ENCODE measurements at places on chromosomes 12 and 14.

- no peak for DNase-seq
These were observed 73.8 kb upstream of the ANKS1B start for GRCh38 chr12:100058482-100059029.

DNA sequence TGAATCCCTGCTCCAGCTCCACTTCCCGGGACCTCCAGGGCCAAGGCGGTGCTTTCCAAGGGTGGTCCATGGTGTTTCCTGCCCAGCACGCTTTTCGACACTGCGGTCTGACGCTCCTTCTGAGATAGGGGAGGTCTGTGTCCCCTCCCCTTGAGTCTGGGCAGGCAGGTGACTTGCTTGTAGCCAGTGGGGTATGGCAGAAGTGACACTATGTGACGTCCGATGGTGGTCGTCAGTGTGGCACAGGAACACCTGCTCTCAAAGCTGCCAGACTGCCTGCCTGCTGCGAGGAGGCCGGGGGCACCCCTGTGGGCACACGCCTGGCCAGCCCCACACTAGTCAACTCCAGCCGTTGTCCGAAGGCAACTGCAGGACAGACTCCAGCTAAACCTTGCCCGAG is 16.0 kb upstream of the TRAF3 start:
- no peak for DNase-seq

GRCh38 chr14:23062002-23062401 is 4.7 kb upstream of the CDH24 start:
- no peak for DNase-seq

DNA sequence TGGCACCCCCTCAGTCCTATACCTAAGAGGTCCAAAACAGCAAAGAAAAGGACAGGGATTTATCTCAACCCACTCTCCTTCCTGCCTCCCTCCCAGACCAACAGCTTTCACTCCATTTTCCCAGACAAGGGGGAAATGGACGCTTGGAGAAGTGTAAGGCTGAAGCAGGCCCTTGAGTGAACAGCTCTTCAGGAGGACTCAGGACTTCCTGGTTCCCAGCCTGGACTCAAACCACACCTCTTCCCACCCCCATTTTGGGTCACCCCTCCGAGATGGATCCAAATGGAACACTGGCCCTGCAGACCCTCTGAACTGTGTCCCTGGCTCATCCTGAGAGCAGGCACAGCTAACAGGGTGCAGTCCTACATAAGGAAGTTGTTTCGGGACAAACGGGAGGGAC is 2.7 kb downstream of the KMT2D start:
- DNase-seq: no peak

- DNase-seq: no peak
These were observed 46.5 kb upstream of the TSPAN11 start for GRCh38 chr12:30880061-30880460.

- DNase-seq: no peak
These were observed 35.7 kb downstream of the RAD9B start for GRCh38 chr12:110537605-110538409.

GRCh38 chr14:75041613-75042012 is 9.7 kb downstream of the MLH3 start:
- DNase-seq: no peak

GRCh38 chr12:89756194-89756584 is 47.6 kb upstream of the ATP2B1 start:
- DNase-seq: no peak

GRCh38 chr12:66017736-66018135 is 112.8 kb downstream of the LLPH start:
- DNase-seq: no peak

- DNase-seq: no peak
These were observed 30.5 kb upstream of the DDHD1 start for GRCh38 chr14:53183611-53184010.

DNA sequence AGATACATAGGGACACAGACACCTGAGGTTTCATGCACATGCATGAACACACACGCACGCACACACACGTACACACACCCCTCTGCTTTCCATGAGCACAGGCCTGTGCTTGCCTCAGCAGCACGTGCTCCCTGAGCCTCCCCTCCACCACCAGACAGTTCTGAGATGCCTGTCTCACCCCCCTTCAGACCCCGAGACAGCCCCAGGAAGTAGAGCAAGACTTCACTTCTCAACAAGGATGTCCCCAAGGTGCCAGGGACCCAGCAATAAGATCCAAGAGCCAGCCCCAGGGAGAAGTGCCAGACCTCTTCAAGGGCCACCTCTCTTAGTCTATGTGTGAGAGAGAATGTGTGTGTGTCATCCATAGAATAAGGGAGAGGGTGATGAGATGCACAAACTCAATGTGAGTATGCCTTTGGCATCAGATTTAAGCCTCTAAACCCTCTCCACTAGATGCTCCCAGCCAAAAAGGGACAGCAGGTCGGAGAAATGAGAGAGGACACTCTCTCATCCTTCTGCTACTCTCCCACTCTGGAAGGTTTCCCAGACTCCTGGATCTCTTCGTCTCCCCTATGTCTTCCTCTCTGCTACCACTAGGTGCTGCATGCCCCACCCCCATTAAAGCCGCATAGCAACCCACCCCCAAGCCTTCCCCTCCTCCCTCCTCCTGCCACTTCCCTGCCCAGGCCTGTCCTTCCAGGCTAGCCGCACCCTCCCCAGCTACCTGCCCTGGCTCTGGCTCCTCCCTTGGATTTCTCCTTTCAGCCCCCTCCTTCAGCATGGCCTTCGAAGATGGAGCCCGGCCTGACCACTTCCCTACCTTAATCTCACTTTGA is 7.7 kb downstream of the RARG start:
- DNase-seq: peak; percentile 8

DNA sequence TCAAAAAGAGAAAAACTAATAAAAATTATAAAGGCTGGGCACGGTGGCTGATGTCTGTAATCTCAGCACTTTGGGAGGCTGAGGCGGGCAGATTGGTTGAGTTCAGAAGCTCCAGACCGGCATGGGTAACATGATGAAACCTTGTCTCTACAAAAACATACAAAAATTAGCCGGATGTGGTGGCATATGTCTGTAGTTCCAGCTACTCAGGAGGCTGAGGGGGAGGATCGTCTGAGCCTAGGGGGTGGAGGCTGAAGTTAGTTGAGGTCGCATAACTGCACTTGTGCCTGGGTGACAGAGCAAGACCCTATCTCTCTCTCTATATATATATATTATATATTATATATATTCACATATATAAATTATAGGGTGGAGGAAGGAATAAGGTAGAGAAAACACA is 32.5 kb upstream of the ANO2 start:
- no peak for DNase-seq

- no peak for DNase-seq
These were observed 18.1 kb downstream of the RAB21 start for GRCh38 chr12:71772735-71773134.

DNA sequence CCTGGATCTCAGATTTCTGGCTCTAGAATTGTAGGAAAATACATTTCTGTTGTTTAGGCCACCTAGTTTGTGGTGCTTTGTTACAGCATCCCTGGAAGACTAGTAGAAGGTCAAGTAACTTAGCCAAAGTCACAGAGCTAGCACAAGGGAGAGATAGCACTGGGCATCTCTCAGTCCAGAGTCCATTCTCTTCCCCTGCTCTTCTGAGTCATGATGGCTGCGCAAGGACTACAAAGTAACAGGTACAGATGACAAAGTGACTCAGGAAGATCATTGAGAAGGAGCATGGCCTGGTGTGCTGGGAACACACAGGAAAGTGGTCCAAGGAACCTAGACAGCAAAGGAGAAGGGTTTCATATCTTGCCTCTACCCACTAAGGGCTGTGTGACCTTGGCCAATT is 19.3 kb downstream of the SLC17A8 start:
- no peak for DNase-seq

DNA sequence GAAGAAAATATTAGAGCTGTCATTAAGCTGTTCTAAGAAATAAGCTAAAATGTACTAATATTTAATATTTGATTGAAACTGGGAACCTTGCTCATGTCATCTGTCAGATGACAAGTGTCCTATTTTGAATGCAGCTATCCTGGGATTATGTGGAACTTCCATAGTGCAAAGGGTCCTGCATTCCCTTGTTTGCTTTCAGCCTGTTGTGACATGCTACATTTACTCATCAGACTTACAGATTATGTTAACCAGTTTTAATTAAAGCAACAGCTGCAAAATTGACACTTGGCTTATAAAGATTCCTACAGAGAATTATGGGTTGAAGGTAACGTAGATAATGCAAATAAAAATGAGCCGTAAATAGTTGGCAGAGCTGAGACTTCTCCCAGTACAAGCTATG is 458.4 kb upstream of the RGS6 start:
- no peak for DNase-seq

DNA sequence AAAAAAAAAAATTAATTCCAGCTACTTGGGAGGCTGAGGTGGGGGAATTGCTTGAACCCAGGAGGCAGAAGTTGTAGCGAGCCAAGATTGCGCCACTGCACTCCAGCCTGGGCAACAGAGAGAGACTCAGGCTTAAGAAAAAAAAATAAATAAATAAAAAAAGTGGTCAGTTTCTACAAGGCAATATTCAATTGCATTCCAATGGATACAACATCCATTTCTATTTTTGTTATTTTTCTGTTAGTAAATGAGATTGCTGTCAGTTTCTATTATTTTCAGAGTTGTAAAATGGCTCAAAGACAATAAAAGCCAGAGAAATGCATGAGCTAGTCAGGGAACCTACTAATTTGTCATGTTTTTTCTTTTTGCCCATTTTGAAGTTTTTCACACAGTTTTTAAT is 119.2 kb downstream of the PDE3A start:
- no peak for DNase-seq

GRCh38 chr14:103056322-103057027 is 874 bp downstream of the CDC42BPB start:
- no peak for DNase-seq

GRCh38 chr14:63692310-63693020 is 35.4 kb downstream of the SGPP1 start:
- no peak for DNase-seq

DNA sequence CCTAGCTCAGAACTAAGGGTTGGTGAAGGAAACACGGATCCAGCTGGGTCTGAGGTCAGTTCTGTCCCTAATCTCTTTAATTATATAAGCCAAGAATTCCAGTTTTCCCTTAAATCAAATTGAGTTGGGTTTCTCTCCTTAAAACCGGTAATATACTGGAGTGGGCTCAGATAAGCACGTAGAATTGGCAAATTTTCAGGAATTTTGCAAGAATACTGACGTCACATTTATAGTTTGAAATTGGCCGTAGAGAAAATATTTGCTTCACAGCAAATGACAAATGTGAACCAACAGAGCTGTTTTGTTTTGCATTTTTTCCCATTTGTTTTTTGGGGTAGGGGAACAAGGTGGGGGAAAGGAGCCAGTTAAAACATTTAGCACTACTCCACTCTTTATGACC is 17.4 kb downstream of the C12orf50 start:
- DNase-seq: no peak

DNA sequence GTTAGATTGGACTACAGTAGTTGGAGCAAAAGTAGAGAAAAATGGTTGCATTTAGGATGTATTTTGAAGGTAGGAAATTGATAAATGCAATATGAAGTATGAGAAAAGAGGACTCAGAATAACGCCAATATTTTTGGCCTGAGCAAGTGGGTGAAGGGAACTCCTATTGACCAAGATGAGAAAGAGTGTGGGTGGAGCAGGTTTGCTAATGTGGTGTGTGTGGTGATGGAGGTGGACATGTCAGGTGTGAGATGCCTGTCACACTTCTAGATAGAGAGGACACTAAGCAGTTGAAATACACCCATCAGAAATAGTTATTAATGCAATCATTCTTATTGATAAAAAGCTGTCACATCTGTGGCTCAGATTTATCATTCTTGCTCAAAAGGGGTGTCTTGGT is 7.3 kb downstream of the GUCY2C start:
- DNase-seq: no peak

GRCh38 chr12:83224012-83224411 is 537.3 kb downstream of the TMTC2 start:
- no peak for DNase-seq

- no peak for DNase-seq
These were observed 1183.7 kb downstream of the AACS start for GRCh38 chr12:126248871-126249403.

- DNase-seq: no peak
These were observed 70.5 kb downstream of the ITPK1 start for GRCh38 chr14:93045211-93045674.

DNA sequence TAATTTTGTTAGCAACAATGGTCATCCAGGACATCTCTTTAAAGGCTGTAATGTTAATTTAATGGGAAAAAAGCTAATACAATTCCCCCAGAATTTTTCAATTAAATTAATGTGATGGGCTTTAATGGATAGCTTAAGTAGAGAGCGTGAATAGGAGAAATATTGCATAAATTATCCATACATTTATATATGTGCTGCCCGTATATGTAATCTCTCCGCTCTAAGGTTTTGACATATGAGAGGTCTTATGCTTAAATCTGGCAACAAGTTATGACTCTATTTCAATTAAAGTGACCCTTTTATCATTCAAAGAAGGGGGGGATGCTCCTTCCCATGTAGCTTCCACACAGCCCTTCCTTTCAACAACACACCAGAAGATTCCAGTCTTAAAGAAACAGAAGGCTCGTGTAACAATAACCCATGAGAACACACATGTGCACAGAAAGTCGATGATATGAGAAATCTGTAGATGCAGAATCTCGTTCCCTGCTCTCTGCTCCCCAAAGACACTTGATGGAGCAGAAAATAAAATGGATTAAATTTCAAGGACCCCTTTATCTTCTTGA is 24.0 kb downstream of the MAP1LC3B2 start:
- DNase-seq: no peak

- no peak for DNase-seq
These were observed 13.0 kb downstream of the FGD6 start for GRCh38 chr12:95204141-95204866.

- peak; percentile 69 for DNase-seq
These were observed 3.4 kb downstream of the GALNT16 start for GRCh38 chr14:69263364-69263763.

GRCh38 chr12:65776994-65777393 is 47.3 kb upstream of the HMGA2 start:
- DNase-seq: no peak

DNA sequence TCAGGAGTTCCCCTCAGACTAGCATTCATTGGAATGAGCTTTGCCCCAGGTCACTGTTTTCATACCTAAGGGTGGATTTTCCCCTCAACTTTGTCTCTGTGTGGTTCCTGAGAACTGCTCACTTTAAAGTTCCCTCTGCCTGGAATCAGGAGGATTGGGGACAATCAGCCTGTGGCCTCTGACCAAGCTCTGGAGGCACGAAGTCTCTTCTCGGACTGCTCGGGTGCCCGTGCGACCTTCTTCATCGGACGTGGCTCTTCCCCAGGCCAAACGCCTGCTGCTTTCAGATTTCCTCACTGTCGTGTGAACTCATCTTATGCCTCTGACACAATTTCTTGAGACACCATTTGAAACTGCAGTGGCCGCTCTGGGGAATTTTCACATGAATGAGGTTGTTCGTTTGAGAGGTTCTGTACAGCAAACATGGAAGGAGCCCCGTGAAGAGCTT is 153.7 kb upstream of the PZP start:
- no peak for DNase-seq

Data from cerebellar nuclear complex (tissue), 1 donor.